A549 treated with AZD2906 at 1 μM for 4 hours (cell line): ENCODE measurements at places on chromosomes 12 and 14. TPM values are rescaled to one million over a fixed set of nuclear protein-coding genes. Genes with fewer than 3 reads are reported as not detected.

KRT74 gene
- total RNA-seq = 0.02 to 0.03 TPM in 2 of 5 replicates, not detected in the others

SRSF9 gene
- total RNA-seq = 169 to 220 TPM (median 215 TPM) in 5 replicates

SOCS4 gene
- total RNA-seq = 7.4 to 11.2 TPM (median 9.0 TPM) in 5 replicates

PPM1H gene
- total RNA-seq = 6.2 to 9.5 TPM (median 6.7 TPM) in 5 replicates

OTOGL gene
- 0.02 TPM in 1 of 5 replicates, not detected in the others for total RNA-seq

DAO gene
- total RNA-seq = not detected in 5 replicates
